H54 (cell line): ENCODE measurements at places on chromosomes 16 and 17.

- no peak for DNase-seq
Measured at GRCh38 chr16:74625500-74626350, 18.8 kb upstream of the GLG1 start.

- DNase-seq: no peak
Measured at GRCh38 chr17:75819116-75819515, 25.1 kb downstream of the UNC13D start.

GRCh38 chr16:70523743-70524398 lies at the start of gene SF3B3:
TSS of gene SF3B3 (plus strand) at chr16:70523816. CDS start at chr16:70526657, 2,841 bp downstream.
- peak; percentile 35 for DNase-seq

DNA sequence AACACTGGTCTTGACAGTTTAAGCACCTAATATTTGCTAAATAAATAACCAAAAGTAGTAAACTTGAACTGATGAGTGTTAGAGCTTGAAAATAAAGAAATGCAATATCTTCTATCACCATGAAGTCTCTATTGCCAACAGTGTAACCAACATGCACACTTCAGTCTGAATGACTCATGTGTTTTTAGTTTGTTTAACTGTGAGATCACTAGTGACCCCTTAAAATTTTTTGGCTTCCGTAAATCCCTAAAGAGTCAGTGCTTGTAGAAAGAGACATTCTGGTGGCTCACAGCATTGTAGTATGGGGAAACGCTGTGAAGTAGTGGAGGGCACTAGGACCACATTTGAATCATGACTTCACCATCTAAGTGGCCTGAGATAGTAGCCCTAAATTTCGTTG lies 341.1 kb downstream of the PMP22 start:
- no peak for DNase-seq

- DNase-seq: no peak
Measured at GRCh38 chr17:11005940-11006339, 168.1 kb upstream of the PIRT start.

GRCh38 chr17:14831491-14831890 lies 433.6 kb downstream of the PMP22 start:
- no peak for DNase-seq

GRCh38 chr17:48406936-48407567 lies 23.0 kb downstream of the SKAP1 start:
- no peak for DNase-seq

GRCh38 chr17:44000141-44000860 lies 4.1 kb upstream of the NAGS start:
- DNase-seq: no peak

GRCh38 chr16:57422026-57422944 lies 17.7 kb downstream of the CCL17 start:
- DNase-seq: peak; percentile 27

GRCh38 chr17:45994987-45995386 lies 4.1 kb upstream of the STH start:
- DNase-seq: no peak

GRCh38 chr17:28335959-28336871 lies 654 bp downstream of the TNFAIP1 start:
- peak; percentile 40 for DNase-seq

GRCh38 chr17:35460354-35460851 lies 11.8 kb upstream of the SLFN13 start:
- DNase-seq: no peak

- DNase-seq: no peak
Measured at GRCh38 chr16:20241321-20241720, 86.0 kb downstream of the GP2 start.

DNA sequence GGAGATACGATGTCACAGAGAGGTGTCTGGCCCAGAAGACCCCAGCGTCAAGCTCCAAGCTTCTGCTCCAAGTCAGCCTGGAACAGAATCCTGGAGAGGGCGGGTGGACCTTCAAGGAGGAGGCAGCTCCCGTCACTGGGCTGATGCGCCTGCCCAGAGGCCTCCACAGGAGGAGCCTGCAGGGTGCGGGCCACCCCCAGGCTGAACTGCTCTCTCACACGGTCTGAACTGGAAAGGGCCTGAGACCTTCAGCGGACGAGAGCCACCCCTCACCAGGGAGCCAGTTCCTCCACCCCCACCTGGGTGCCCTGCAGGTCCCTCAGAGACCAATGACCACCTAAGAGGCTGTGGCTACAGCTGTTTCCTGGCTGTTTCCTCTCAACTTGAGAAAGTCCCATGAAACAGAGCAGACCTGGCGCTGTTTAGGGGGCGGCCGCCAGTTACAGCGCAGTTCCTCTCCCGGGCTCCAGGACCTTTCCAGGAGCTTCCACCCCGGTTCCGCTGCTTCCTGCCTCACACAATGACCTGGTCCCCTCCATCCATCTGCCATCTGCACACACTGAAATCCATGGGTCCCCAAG lies 36.0 kb upstream of the KLHDC4 start:
- no peak for DNase-seq

DNA sequence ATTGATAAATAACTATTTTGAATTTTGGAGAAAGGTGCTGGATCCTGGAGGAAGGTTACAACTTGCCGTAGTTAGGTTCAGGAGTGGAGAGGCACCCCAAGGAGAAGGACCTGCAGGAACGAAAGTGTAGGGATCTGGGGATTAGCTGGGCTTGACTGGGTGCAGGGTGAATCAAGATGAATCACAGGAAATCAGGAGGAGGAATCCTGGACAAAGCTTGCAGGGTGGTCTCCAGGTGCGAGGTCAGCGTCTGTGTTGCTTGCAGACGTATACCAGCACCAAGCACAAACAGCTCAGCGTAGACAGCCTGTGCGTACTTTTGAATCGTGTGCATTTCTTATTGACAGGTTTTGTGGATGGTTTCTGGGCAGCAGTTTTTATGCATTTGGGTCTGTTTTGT lies 144.3 kb downstream of the MSI2 start:
- no peak for DNase-seq

DNA sequence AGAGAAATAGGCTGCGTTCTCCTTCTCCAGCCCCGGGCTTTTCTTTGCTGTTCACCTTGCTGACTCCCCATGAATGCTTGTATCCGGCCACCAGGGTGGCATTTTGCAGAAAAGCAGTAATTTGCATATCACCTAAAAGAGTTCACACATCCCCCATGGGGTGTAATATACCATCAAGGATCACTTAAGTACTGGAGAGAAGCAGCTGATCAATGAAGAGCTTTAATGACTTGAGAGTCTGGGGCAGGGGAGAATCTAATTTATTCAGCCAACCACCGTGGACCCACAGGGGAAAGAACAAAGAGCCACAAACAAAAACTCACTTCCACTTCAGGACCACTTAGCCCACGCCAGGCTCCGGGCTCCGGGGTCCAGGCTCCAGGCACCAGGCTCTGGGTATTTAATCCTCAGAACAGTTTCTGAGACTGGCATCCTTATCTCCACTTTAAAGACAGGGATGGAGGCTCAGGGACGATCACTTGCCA lies 33.9 kb upstream of the SEC14L1 start:
- DNase-seq: no peak
